ENCODE measurements at places on chromosomes 2 and 18. TPM values are rescaled to one million over a fixed set of nuclear protein-coding genes. Genes with fewer than 3 reads are reported as not detected.

The CHST10 gene
- 24.4 TPM for total RNA-seq

The C1QL2 gene
- total RNA-seq: 0.55 TPM

The ITGB6 gene
- total RNA-seq: 0.07 TPM

The ACKR3 gene
- total RNA-seq: 1.4 TPM

The GREB1 gene
- 31.9 TPM for total RNA-seq

The NPHP1 gene
- total RNA-seq: 2.5 TPM

The ABCB11 gene
- 0.02 TPM for total RNA-seq
